ENCODE measurements at places on chromosomes 13 and 19.

- no peak for DNase-seq
These were observed 327.6 kb upstream of the PCDH9 start for GRCh38 chr13:67557642-67558241.

- DNase-seq: no peak
These were observed 60.5 kb downstream of the COL4A2 start for GRCh38 chr13:110367620-110368019.

DNA sequence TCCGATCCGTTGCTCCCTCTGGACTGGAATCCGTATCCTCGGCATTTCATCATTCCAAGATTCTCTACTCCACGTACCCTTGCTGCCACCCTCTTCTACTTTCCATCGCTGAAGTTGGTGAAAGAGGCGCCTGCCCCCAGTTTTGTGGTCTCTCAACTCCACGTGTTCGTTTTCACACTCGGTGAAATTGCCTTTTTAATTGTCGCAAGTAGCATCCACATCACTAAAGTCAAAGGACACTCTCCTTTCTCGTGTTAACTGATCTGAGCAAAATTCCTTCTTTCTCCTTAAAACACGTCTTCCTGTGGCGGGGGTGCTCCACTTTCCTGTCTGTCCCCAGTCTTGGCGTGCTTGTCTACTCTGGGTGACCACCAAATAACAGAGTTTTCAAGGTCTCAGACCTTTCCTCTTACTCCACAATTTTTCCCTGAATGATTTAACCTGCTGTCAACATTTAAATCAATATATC is 1.1 kb upstream of the TMTC4 start:
- DNase-seq: no peak

- DNase-seq: no peak
These were observed 5.2 kb downstream of the HSH2D start for GRCh38 chr19:16148443-16149229.

DNA sequence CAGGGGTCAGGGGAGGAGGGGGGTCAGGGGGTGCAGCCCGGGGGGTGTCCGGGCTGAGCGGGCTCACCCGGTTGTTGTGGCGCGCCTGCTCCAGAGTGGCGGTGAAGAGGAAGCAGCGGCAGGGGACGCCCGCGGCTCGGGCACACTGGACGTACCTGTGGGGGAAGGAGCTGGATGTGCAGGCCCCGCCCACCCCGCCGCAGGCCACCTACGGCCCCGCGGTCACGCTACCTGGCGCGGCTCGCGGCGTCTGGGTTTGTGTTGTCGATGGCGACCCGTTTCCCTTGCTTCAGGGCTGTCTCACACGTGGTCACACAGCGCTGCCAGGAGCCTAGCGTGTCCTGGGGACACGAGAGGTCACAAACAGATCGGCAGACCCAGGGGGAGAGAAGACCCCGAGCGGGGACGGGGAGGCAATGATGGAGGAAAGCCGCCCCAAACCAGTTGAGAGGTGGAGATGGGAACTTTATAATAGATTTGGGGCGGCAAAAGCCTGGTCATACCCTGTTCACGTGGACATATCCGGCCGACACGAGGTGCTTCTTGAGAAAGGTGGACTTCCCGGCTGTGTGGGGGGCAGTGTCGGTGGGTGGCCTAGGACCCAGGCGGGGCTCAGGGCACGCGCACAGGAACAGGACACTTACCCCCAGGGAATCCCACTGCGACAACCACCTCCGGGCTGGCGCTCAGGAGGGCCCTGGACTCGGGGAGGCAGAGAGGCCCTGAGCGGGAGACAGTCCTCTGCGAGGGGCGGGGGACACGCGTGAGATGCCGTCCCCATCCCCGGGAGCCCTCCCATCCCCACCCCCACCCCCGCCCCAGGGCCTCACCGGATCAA is 5.6 kb downstream of the PNKP start:
- no peak for DNase-seq

DNA sequence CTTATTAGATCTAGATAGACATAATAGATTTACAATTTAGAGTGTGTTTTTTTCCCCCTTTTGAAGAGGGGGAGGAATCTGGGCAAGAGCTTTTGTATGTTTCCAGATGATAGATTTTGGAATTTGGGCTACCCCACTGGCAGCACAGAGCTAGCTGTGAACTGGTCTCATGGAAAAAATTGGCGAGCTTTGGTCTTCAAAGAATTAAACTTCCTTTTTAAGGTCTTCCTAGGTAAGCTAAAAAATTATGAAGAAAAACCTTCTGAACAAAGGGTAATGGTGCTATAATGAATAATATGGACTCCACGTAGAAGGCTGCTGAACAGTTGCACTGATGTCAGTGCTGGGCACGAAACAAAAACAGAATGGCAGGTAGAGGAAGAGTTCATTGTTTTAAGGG is 109.3 kb downstream of the ZIC5 start:
- no peak for DNase-seq

GRCh38 chr13:104809483-104809882 is 1726.0 kb downstream of the EFNB2 start:
- DNase-seq: no peak

DNA sequence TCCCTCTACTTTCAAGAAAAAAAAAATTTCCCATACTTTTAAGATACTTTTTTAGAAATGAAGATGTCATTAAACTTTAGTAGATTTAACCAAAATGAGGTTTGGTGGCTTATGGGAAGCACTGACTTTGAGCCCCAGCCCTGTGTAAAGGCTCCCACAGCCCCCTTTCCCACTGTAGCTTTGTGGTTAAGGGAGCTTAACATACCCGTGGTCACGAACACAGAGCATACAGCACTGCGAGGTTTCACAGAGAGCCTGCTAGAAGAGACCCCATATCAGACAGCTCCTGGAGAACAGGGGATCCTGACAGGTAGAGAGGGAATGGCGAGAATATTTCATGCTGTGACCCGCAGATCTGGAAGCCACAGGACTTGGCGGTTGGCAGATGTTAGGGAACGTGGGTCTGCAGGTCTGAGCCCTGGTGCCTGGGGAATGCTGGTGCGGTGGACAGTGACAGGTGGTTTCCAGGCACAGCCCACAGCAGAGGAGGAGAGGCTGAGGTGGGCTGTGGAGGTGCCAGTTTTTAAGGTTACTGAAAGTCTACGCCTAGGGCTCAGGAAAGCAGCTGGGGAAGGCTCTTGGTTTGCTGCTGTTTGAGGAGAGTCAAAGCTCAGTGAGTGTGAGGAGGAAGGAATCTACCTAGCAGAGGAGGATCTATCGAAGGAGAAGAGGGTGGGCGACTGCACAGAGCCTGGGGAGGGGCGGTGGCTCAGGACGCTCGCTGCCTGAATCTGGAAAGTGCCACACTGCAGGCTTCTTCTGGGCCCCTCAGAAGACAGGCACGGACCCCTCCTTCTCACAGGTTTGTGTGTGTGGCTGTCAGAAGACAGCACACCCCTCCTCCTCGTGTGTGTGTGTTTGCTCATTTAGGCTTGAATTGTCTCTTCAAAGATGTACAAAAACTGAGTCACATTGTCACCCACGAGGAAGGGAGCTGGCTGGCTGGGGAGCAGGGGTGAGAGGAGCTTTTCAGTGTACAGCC is 49.9 kb downstream of the SLC7A9 start:
- no peak for DNase-seq

GRCh38 chr13:103957939-103958338 is 891.7 kb upstream of the SLC10A2 start:
- no peak for DNase-seq

GRCh38 chr13:20824762-20825476 is 51.2 kb upstream of the EEF1AKMT1 start:
- DNase-seq: no peak

GRCh38 chr13:62418376-62418775 is 1002.7 kb upstream of the PCDH20 start:
- no peak for DNase-seq

DNA sequence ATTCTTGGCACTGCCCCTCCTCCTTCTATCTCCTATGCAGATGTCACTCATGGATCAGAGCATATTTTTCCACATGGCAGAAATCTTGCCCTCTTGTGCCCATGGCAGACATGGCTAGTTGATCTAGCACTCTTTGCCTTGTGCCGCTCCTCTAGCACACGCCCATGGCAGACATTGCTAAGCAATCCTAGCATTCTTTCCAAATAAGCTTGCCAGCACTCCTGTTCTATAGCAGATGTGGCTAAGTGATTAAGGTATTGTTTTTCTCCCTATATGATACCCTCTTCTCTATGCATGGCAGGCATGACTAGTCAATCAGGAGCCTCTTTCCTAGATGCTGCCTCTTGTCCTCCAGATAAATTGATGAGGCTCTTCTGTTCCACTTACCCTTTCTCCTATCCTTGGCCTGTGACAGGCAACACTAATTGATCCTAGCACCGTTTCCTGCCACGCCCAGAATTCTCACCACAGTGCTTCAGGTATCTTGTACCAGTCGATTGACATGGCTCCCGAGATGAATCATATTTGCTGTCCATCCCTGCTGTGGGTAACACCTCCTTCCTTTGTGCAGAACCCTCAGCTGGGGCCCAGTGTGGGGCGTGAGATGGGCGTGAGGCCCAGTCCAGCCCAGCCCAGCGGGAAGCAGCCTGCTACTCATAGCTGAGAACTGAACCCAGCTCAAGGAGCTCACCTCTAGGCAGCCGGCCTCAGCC is 26.9 kb downstream of the TMED1 start:
- no peak for DNase-seq

GRCh38 chr13:113645329-113645728 is 12.7 kb downstream of the ATP4B start:
- no peak for DNase-seq

GRCh38 chr13:109869312-109870237 is 83.2 kb upstream of the IRS2 start:
- no peak for DNase-seq

- no peak for DNase-seq
These were observed 286.6 kb downstream of the COG6 start for GRCh38 chr13:39941911-39942551.

GRCh38 chr13:113651511-113652403 is 6.2 kb downstream of the ATP4B start:
- no peak for DNase-seq

DNA sequence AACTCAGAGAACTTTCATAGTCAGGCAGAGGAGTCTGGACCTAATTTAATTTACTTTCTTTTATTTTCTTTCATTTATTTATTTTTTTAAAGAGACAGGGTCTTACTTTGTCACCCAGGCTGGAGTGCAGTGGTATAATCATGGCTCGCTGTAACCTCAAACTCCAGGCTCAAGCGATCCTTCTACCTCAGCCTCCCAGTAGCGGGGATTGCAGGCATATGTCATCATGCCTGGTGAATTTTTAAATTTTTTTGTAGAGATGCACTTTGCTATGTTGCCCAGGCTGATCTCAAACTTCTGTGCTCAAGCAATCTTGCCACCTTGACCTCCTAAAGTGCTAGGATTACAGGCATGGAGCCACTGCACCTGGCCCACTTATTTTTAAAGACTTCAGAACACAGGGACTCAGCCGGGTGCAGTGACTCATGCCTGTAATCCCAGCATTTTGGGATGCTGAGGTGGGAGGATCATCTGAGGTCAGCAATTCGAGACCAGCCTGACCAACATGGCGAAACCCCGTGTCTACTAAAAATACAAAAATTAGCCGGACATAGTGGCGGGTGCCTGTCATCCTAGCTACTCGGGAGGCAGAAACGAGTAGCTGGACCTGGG is 50.6 kb downstream of the KLF5 start:
- no peak for DNase-seq

DNA sequence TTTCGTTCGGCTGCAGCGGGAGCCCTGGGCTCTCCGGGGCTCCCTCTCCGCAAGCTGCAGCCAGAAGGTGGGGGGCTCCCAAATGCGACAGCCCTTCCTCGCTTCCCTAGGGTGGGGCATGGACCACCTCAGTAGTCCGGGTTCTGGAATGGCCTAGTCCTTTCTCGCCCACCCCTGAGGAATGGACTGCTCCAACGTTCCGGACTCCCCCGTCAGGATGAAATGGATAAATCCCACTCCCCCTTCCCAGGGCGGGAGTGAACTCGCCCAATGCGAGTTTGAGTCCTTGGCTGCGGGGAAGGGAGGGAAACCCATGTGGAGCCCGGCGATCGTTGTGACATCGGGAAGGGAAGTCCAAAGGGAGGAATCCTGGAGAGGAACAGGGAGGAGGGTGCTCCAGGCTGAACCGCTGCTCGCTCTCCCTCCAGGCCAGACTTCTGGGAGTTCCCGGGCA is 5.5 kb downstream of the HRC start:
- DNase-seq: no peak

DNA sequence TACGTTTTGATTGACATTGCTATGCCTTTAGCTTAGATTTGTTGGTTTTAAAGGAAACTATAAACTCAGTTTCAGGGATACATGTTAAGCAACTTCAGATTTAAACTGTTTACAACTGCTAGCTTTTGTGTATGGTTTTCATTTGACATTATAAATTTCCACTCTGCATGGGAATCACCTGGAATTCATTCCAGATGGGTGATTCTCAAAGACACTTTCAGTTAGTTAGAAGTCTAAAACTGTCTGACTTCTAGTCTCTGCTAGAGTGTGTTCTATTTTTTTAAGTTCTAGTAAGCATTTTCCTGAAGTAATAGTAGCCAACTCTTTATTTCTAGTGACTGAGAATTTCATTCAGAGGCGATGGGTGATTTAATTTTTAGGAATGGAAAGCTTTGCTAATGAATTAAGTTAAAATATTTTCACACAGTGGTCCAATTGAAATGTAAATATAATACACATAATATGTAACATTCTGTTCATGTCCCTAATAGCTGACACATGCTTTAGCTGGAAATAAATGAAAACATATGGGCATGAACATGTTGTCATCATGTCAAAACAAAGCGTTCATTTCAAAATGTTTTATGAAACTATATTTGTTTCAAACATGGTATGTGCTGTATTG is 58.3 kb upstream of the CSNK1A1L start:
- DNase-seq: no peak

- no peak for DNase-seq
These were observed 7.4 kb downstream of the CYSLTR2 start for GRCh38 chr13:48661107-48661506.

DNA sequence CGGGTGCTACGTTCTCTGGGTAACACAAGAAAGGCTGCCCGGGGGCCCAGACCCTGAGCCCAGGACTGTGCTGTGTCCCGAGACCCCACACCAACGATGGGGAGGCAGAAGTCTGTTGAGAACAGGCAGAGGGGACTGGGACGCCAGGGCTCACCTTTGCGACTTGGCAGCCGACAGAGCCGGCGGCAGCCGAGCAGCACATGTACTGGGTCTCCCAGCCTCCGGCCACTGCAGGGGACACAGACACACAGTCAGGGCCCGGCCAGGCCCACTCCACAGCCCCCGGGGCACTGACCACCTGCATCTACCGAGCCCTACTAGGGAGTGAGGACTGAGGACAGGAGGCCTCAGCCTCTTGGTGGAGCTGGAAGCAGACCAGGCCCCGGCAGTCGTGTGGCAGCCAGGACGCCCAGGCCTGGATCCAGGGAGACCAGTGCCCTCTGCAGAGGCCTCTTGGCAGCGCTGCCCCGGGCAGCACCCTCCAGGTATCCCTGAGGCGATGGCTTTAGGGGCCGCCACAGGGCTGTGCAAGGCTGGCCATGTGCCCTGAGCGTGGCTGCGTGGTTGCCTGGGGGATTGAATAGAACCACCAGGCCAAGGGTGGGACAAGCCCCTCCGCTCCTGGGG is 5.6 kb upstream of the ATP8B3 start:
- no peak for DNase-seq

- DNase-seq: peak; percentile 57
These were observed 8.7 kb downstream of the MAP2K2 start for GRCh38 chr19:4115050-4115817.

GRCh38 chr13:30862707-30863106 is 43.4 kb upstream of the MEDAG start:
- no peak for DNase-seq

- DNase-seq: no peak
These were observed 5.0 kb upstream of the JUNB start for GRCh38 chr19:12786141-12786870.

- DNase-seq: no peak
These were observed 56.7 kb upstream of the WASF3 start for GRCh38 chr13:26500618-26501320.

GRCh38 chr19:32367948-32368536 is 22.6 kb downstream of the ZNF507 start:
- no peak for DNase-seq

All from T follicular helper cell (primary cell).